T-cell (primary cell): ENCODE measurements at places on chromosomes 3 and 15. TPM values are rescaled to one million over a fixed set of nuclear protein-coding genes. Genes with fewer than 3 reads are reported as not detected.

GRCh38 chr15:87401973-87402372, 854.6 kb downstream of the NTRK3 start:
- H3K36me3 ChIP-seq, result no peaks in the 10 kb centered on the region
- H3K4me3 ChIP-seq, result no peak overlapping the region
- H3K27ac ChIP-seq, result no peak overlapping the region
- no peaks in the 10 kb centered on the region for H3K27me3 ChIP-seq

- H3K36me3 ChIP-seq, result no peaks in the 10 kb centered on the region
- DNase-seq, result no peak
- no peak overlapping the region for H3K4me3 ChIP-seq
- H3K4me1 ChIP-seq, result peaks cover 13% of the 10 kb centered on the region
Observed at GRCh38 chr15:65521350-65521749, 3.9 kb upstream of the DPP8 start.

- no peak overlapping the region for H3K27ac ChIP-seq
- H3K4me1 ChIP-seq, result no peaks in the 10 kb centered on the region
Observed at GRCh38 chr15:29465816-29466215, 196.2 kb upstream of the NSMCE3 start.

DNA sequence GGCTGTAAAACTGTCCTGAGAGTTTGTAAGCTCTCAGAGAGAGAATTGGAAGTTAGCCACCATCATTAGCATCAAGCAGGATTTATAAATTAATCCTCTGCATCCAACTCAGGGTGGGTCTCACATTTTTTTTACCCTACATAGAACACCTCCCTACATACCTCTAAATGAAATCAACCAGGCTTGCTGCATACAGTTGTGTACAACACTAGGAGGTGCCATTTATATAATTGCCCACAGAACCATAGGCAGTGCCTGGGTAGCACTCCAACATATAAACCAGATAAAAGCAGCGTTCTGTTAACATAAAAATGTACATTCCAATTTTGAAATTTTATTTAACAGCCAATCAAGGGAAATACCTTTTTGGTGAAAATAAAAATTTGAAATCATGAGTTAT, 48.2 kb upstream of the SELENOK start:
- no peak overlapping the region for H3K4me3 ChIP-seq
- no peaks in the 10 kb centered on the region for H3K4me1 ChIP-seq
- no peak overlapping the region for H3K27ac ChIP-seq
- H3K36me3 ChIP-seq, result no peaks in the 10 kb centered on the region

- no peak for DNase-seq
- no peak overlapping the region for H3K27ac ChIP-seq
- H3K27me3 ChIP-seq, result no peaks in the 10 kb centered on the region
- H3K4me1 ChIP-seq, result no peaks in the 10 kb centered on the region
- no peak overlapping the region for H3K4me3 ChIP-seq
Observed at GRCh38 chr15:42848846-42849245, 71.7 kb downstream of the TTBK2 start.

GRCh38 chr3:183306798-183307671, 54.0 kb downstream of the B3GNT5 start:
- no peak overlapping the region for H3K27ac ChIP-seq
- H3K4me1 ChIP-seq, result peaks cover 2% of the 10 kb centered on the region
- no peaks in the 10 kb centered on the region for H3K27me3 ChIP-seq
- DNase-seq, result peak; percentile 11
- H3K4me3 ChIP-seq, result no peak overlapping the region
- H3K36me3 ChIP-seq, result peaks cover 3% of the 10 kb centered on the region

- no peaks in the 10 kb centered on the region for H3K27me3 ChIP-seq
- no peaks in the 10 kb centered on the region for H3K36me3 ChIP-seq
- no peak for DNase-seq
- no peak overlapping the region for H3K27ac ChIP-seq
- H3K4me3 ChIP-seq, result no peak overlapping the region
Observed at GRCh38 chr3:64341296-64341695, 116.0 kb upstream of the PRICKLE2 start.

DNA sequence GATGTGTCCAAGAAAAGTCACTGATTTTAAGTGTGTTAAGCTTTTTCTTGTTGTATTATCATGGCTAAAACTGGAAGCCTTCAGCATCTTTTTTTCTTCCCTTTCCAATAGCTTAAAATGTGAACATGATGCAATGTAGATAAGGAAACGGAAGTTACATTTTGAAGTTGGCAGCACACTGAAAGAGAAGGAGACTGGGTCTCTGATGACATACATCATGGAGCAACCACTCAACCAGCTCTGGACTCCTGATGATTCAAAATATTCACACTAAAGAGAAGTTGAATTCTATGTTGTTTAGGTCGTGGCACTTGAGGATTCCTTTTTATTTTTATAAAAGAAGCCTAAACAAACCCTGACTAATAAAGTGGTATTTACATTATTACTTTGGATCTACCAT, 488.3 kb upstream of the ALCAM start:
- H3K4me3 ChIP-seq, result no peak overlapping the region
- DNase-seq, result no peak

- H3K36me3 ChIP-seq, result no peaks in the 10 kb centered on the region
- DNase-seq, result no peak
- H3K27me3 ChIP-seq, result no peaks in the 10 kb centered on the region
- no peak overlapping the region for H3K27ac ChIP-seq
- no peaks in the 10 kb centered on the region for H3K4me1 ChIP-seq
Observed at GRCh38 chr3:34582055-34582454, 783.6 kb downstream of the PDCD6IP start.

DNA sequence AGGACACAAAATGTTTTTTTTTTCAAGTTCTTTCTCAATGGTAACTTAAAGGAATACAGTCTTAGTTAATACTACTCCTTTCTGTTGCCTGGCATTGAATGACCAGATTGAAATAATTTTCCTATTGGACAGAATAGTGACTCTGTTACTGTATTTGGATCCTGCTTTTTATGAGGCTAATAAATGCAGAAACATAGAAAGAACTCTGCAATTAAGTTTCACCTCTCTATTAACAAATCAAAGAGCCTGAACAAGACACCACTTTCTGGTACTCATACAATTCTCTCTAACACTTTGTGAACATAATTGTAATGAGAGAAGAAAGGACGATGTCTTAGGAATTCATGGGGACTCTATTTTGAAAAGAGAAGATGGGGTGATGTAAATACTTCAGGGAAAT, 308.4 kb upstream of the ROBO2 start:
- H3K27me3 ChIP-seq, result no peaks in the 10 kb centered on the region
- H3K4me1 ChIP-seq, result no peaks in the 10 kb centered on the region
- H3K36me3 ChIP-seq, result no peaks in the 10 kb centered on the region
- no peak overlapping the region for H3K4me3 ChIP-seq
- no peak overlapping the region for H3K27ac ChIP-seq

DNA sequence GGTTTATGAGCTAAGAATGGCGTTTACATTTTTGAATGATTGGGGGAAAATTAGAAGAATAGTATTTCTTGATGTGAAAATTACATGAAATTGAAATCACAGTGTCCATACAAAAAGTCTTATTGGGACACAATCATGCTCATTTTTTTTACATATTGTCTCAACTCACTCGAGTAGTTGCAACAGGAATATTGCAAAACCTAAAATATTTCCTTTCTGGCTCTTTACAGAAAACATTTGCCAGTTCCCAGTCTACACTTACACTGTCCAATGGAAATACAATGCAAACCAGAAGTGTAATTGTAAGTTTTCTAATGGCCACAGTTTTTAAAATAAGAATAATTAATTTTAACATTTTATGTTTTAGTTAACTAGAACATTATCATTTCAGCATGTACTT, 137.8 kb downstream of the SAMMSON start:
- no peak overlapping the region for H3K4me3 ChIP-seq
- no peak for DNase-seq
- H3K27me3 ChIP-seq, result no peaks in the 10 kb centered on the region
- no peaks in the 10 kb centered on the region for H3K36me3 ChIP-seq
- no peak overlapping the region for H3K27ac ChIP-seq

The CHAC1 gene
- total RNA-seq, result 7.2 TPM

The GABRA5 gene
- total RNA-seq, result not detected

The TERB2 gene
- total RNA-seq, result not detected

The IL20RB gene
- total RNA-seq, result 3.7 TPM

The PRICKLE2 gene
- not detected for total RNA-seq

The DUOXA2 gene
- total RNA-seq, result not detected

The WWTR1 gene
- 1.6 TPM for total RNA-seq

The ZMAT3 gene
- total RNA-seq, result 24.2 TPM

The CPNE9 gene
- total RNA-seq, result 0.19 TPM
